ENCODE measurements at places on chromosomes 3 and 15.

DNA sequence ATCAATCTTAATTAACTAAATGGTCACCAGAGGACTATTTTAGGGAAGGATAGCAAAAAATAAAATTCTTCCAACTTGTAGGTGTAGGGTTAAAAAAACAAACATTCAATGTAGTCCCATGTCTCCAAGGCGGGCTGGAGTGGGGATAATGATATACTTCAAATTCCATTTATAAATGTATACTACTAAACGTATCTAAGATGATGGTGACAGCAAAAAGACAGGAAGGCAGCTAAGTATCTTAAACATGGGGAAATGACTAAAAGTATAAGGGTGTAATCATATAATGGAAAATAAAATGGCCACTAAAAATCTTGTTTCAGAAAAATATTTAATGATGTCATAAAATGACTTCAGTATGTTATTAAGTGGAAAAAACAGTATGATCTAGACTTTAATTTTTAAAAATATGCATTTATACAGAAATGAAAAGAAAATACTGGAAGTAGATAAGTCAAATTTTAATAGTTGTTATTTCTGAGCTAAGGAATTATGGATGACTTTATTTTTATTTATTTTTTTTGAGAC, 181.7 kb downstream of the SUCLG2 start:
- DNase-seq: no peak

DNA sequence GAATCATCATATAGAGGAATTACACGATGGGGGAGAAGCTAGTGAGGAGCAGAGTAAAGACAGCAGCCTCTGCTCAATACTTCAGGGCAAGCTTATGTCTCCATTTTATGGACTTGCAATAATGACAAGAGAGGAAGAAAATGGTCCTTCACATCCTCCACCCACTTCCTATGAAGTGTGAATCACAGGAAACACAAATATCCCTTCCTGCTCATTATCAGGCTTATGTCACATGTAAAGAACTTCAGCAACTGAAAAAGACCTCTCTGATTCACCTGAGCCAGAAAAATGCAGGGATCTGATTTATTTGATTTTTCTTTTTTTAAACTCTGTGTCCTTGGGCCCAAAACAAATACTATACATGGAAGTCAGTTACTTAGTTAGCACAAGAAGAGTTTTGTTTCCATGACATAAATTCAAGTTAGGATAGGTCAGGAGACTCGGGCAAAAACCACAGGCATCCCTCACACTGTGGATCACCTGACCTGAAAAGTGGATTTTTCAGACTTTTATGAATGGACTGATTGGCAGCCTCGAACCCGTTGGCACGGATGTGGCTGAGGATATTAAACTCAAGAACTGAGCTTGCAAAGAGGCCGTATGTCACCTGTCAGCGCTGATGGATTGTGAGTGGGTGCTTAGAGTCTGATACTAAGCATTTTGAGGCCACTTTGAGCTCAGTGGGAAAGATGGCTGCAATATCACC, 620.8 kb upstream of the MDFIC2 start:
- DNase-seq: no peak

DNA sequence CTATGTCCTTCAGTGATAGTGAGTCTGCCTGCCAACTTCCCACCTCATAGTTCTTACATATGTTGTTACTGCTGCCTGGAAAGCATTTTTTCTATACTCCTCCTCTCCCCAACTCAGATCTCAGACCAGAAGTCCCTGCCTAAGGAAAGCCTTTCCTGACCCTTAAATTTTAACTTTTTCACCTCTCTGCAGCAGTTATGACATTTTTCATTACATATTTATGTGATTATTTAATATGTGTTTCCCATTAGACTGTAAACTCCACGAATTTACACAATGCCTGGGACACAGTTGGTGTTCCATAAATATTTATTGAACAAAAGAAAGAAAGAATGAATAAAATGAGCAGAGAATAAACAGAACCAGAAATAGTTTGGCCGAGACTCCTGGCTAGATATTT, 125.5 kb downstream of the MITF start:
- no peak for DNase-seq

DNA sequence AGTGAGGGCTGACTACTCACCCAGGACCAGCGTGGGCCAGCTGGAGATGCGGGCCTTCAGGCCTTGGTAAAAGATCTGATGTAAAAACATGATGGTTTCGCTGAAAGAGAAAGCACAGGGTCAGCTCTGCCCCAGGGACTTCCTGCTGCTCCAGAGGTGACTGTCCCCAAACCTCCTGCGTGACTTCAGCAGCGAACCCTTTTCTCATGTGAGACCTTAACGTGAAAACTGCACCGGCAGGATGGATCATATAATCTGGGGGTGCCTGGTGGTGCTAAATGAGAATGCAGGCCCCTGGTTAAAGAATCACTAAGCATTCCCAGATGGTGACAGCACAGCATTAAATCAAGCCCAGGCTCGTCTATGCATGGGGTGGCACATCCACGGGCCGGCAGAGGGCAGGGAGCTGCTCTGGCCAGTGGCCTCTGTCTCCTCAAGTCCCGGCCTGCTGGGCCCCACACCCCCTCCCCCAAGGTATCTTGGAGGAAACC, 55.4 kb downstream of the RASGRF1 start:
- DNase-seq: no peak

- no peak for DNase-seq
Observed at GRCh38 chr3:29557186-29557585, 276.3 kb downstream of the RBMS3 start.

DNA sequence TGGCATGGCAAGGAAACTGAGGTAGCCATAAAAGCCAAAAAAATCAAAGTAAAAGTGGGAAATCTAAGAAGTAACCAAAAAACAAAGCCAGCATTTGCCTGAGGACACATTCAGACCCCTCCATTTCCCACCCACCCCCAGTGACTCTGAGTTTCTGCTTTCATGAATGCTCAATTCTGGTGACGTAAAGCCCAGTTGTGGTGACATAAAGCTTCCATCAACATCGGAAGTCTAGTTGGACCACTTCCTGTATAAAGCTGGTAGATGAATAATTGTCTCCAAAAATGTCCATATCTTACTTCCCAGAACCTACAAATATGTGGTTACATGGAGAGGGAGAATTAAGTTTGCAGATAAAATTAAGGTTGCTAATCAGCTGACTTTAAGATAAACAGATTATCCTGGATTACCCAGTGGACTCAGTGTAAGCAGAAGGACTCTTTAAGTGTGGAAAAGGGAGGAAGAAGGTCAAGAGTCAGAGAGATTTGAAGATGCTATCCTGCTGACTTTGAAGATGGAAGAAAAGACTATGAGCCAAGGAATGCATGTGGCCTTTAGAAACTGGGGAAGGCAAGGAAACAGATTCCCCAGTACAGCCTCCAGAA, 62.0 kb upstream of the ST3GAL6 start:
- no peak for DNase-seq

DNA sequence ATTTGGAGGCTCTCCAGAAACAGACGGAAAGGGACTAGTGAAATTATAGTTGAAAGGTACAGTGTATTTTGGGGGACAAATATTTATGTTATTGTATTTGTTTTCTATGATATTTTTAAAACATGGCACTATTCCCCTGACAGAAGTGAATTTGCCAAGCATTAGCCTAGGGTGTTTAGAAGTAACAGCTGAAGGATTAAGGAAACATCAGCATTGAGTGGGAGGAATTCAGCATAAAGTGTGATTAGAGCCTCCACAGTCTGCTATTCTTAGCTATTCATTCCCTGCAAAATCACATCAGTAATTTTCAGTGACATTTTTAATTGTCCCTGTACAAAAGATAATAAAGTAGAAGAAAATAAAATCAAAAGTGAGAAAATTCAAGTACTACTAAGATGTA, 231.4 kb downstream of the ROBO2 start:
- DNase-seq: no peak

- no peak for DNase-seq
Observed at GRCh38 chr15:74982183-74982582, 13.2 kb upstream of the SCAMP5 start.

DNA sequence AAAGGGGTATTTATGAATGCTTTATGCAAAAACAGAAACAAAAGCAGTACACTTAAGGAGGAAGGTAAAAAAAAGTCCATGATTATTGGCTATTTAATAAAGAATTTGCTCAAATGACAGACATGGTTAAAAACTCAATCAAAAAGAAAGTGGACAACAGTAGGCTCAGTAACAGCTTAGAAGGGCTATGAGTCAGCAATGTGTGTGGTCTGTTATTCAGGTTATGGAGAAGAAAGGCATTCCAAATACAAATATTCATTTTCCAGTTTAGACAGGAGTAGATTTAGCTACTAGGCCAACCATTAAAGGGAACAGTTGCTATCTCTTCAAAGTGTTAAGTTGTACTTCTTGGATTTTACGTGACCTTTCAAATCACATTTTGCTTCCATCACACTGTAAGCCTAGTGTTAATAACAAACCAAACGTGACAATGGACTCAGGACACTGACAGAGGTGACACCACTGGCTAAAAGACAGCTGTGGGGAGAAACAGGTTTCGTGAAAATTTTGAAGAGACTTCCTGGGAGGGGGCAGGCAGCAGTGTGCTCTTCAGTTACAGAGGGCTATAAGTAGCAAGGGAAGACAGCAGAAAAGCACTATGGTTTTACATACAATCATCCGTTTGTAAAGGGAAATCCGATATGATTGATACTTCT, 41.7 kb upstream of the MYO5C start:
- DNase-seq: no peak

DNA sequence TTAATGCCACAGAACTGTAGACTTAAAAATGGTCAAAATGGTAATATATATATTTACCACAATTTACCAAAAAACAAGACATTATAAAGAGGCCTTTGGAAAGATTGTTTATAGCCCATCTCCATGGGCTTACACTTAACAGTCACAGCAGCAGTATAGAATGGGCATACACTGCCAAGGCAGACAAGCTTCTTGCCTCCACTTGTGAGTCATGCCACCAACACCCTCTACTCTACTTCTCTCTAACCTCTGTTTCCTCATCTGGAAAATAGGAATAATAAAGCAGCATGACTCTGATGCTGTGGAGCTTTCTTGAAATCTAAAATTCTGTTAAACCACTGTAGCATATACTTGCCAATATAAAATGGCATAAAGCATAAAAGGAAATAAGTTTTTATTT, 14.4 kb upstream of the GPR156 start:
- DNase-seq: no peak
